Stimulated activated CD8-positive, alpha-beta memory T cell treated with anti-CD3 and anti-CD28 coated beads, Interleukin-4, amount 100 ng/mL, for 24 hours (primary cell): ENCODE measurements at places on chromosomes 7 and 10.

DNA sequence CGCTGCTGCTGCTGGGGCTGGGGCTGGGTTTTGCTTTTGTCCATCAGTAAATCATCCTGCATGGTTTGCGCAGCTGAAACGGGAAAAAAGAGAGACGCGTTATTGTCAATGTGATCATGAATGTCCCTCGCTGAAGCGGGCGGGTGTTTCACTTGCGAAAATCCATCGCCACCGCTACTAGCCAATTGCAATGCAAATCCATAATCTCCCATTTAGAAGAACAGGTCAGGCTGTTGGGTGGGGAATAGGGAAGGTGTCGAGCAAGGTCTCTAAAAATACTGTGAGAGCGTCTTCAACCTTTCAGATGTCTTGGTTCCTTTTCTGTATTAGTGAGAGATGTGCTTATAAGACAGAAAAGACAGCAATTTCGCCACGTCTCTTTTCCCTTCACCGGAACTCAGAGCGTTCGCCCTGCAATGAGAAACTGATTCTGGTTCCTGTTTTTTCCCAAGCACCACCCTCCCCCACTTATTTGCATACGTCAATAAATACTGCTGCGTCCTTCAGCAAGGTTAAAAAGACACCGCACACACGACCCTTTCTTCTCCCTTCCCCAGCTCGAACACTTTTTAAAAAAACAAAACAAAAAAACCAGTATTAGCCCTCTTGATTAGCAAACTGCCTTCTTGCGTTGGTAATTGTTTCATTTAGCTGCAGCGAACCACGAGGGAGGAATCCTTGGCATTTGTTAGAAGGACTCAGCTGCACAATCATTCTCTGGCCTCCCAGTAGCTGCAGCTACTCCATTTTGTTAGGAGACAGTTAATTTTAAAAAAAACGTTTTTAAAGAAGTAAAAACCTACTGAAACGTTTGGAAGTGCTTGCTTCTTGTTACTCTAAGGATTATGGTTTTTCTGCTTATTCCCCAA, 50.4 kb downstream of the CPEB3 start:
- no peak for DNase-seq

DNA sequence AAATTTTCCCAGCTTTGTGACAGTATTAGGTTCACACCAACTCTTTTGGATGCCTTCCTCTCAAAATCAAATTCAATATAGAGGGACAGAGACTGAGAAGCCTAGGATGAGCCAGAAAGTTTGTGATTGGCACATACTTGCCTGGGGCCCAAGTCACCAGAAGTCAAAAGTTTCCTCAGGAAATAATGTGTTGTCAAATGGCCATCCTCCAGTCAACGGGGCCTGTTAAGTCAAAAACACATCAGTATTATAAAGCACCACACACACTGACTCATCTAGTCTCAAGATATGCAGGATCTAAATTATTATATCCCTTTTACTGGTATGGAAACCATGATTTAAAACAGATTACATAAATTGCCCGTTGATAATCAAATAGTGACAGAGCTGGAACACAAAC, 158.1 kb downstream of the AHR start:
- DNase-seq, result no peak

- DNase-seq, result no peak
Measured at GRCh38 chr10:93852476-93853095, 41.2 kb upstream of the SLC35G1 start.

GRCh38 chr10:133076274-133077038, 11.3 kb upstream of the ADGRA1 start:
- no peak for DNase-seq

DNA sequence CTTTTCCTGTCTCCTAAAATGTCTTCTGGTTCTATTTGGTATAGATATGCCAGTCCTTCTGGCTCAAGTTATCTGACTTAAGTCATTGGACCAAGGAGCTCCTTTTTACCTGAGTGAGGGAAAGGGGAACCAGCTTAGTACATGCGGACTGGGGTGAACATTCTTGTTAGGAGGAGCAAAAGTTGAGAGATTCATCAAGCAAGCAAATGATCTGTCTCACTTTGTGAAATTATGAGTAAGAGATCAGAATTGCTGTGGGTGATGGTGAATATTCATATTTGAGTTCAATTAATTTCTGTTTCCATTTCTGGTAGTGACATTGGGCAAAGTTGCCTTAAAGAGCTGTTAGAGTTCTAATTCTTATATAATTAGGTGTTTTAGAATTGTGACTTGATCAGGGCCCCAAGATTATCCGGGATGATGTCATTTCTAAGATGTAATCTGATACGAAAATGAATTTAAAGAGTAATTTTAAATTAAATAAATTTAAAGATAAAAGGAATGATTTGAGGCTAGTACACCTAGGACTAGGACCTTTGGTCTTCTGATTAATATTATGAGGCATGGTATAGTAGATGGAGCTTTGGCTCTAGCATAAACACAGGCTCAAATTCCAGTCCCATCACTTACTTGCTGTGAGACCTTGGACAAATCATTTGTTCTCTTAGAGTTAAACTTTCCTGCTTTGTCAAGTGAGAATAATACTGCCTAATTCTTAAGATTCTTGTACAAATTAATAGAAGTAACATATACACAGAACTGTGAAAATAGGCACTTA, 60.4 kb upstream of the STRIP2 start:
- DNase-seq, result no peak

DNA sequence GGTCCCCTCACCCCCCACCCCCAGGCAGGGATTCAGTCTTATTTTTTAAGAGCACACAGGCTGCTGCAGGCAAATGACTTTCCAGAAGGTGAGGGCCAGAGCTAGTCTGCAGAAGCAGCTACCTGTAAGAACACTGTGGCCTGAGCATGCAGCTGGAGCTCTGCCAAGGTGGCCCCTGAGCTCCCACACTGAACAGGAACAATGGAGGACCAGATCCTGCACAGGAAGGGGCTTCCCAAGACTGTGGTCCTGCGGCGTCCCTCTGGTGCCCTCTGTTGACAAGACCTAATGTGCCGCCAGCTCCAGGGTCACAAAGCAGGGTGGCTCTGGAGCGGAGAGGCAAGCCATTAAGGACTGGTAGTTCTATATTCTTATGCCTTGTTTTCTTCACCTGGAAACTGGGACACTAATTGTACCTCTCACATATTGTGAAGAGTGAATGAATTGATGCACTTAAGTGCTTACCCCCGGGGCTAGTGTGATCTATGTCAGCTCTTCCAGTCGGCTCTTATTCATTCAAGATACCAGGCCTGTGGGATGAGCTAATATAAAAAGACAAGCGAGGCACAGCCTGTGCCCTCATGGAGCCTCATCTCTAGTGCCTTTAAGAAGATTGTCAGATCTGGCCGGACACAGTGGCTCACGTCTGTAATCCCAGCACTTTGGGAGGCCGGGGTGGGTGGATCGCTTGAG, 8.0 kb upstream of the BEND7 start:
- DNase-seq, result no peak

- DNase-seq, result no peak
Measured at GRCh38 chr7:65304175-65304574, 69.5 kb upstream of the ZNF92 start.

DNA sequence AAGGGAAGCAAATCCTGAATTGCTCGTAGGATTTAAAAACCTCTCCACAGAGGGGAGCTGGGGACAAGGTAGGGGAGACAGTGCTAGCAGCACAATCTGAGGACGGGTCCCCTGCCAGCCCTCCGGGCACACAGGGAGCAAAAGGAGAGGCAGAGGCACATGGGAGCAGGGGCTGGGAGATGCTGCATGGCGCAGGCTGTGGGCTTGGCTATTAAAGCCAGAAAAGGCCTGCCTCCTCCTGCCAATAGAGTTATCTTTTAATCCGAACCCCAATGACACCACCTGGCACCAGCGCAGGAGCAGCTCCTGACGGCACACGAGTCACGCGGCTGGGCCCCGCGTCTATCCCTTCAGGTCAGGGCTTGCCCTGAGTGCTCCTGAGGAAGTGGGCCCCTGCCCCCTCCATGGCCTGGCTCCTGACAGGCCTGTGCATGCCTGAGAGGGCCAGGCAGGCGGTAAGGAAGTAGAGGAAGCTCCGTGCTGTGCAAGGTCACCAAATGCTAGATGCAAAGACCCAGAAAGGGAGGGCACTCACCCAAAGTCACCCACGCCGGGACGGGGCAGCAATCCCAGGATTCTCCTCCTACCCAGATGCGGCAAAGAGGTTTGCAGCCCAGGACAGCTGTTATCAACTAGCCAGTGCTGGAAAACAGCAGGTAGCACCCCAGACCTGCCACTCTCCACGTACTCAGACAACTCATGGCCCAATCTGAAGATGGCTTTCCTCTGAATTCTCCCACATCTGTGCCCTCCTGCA, 28.1 kb downstream of the DLG5 start:
- no peak for DNase-seq

GRCh38 chr7:138924501-138925225, 56.5 kb downstream of the KIAA1549 start:
- DNase-seq, result no peak

DNA sequence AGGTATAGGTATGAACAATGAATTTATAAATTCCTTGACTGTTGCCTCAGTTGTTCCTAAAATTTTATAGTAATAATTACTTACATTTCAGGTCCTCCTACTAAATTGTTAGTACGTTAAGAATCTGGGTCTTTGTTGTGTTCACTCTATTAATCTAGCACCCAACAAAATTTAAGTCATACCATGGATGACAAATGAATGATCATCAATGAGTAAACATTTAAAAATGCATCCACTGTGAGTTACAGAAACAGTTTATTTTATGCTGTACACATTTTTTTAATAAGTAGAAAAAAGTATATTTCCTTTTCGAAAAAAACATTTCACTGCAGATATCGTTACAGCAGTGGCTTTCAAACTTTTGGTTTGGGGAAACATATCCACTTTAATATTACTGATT, 265.2 kb downstream of the PCLO start:
- DNase-seq, result no peak

GRCh38 chr7:95933618-95934017, 161.3 kb downstream of the DYNC1I1 start:
- no peak for DNase-seq

DNA sequence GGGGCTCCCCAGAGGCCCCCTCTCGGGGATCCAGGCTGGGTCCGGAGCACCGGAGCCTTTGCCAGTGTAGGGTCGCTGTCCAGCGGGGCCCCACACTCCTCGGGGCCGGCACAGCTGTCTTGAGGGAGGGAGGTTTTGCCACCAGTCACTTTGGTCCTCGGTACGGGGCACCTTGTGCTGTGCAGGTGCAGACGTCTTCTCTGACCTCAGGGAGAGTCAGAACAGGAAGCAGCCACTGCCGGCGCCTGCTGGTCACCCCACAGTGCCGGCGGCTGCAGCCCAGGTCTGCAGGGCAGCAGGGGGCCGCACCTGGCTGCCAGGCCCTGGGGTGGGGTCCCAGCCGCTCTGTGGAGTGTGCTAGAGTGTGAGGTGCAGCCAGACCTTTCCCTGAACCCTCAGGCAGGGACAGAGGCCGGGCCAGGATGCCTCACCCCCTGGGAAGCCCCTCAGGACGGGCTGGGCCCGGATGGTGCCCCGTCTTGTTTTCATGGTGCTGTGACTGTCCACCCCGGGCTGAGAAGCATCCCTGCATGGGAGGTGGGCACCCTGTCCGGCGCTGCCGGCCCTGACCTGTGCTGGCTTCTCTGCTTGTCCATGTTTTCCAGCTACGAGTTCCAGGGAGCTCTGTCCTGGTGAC, 8.2 kb downstream of the MAFK start:
- no peak for DNase-seq

DNA sequence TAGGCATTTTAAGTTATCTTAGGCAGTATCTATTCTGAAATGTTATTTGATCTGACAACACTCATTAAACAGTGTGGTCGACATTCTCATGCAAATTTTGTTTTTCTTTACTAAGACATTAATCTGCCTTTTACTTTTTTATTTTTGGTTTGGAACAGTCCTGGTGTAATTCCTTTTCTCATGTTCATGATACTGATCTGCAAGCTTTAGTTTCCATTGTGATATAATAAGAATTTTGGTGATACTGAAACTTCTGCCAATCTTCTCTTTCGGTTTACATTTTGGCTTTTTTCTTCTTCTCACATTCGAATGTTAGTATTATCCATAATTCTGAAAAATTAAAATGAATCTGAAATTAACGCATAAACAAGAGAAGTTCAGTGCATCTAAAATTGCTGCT, 281.9 kb upstream of the MTPN start:
- DNase-seq, result no peak

GRCh38 chr10:33101392-33101787, 143.4 kb upstream of the ITGB1 start:
- DNase-seq, result no peak

GRCh38 chr10:98833542-98833941, 386.8 kb upstream of the HPS1 start:
- DNase-seq, result no peak

GRCh38 chr7:137682596-137682995, 164.2 kb downstream of the DGKI start:
- DNase-seq, result no peak

DNA sequence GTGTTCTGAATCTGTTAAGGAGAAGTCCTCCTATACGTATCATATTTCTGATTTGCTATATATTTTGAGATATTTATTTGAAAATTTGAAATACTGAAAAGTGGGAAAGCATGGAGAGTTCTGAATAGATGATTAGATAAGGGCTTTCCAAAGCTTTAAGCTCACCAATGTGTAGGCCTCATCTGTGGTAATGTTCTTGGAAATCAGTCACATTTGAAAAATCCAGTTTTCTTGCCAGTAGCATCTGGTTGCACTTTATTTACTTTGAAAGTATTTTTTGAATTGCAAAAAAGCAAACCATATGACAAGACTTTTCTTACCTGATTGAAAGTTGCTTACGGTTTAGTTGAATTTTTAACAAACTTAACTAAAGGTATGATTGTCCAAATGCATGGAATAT, 21.7 kb downstream of the ADD3 start:
- no peak for DNase-seq

DNA sequence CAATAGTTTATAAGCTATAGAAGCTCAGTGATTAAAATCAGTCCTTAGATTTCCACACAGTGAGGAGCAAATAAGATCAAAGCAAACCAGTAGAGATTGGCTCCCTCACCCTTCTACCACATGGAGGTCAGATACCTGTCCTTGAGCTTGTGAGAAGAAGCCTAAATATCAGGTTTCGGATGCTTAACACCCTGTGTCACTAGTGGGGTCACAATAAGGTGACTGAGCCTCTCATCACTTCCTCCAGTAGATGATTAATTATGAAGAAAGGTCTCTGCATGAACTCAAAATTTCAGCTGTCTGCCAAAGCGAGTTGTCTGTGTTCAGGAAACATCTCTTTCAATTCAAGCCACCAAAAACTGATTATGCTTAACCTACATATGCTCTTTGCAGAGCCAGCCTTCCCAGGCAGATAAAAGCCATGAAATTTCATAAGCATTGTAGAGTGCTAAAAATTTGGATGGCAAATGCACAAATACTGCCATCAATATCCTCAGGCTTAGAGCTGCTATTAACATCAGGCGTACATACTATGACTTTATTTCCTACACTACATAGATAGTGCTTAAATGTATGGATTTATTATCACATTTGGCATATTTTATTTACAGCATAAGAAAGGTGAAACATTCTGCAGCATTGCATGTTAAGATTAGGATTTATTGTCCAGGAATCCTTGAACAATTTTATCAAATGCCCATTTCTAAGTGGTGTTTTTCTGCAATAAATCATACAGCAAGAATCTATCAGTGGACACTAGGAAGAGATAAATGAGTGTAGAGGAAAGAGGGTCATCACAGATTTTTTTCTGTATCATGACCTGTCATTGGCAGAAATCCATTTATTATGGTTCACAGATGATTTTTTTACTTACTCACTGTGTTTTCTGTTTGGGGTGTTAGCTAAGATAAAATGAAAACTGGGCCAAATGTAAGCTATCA, 285.1 kb upstream of the SP8 start:
- no peak for DNase-seq

- DNase-seq, result no peak
Measured at GRCh38 chr10:120788771-120789170, 62.4 kb upstream of the WDR11 start.
